GM03348 (cell line): ENCODE measurements at places on chromosomes 4 and X.

GRCh38 chrX:9055354-9055753 lies 21.4 kb upstream of the FAM9B start:
- DNase-seq: no peak

DNA sequence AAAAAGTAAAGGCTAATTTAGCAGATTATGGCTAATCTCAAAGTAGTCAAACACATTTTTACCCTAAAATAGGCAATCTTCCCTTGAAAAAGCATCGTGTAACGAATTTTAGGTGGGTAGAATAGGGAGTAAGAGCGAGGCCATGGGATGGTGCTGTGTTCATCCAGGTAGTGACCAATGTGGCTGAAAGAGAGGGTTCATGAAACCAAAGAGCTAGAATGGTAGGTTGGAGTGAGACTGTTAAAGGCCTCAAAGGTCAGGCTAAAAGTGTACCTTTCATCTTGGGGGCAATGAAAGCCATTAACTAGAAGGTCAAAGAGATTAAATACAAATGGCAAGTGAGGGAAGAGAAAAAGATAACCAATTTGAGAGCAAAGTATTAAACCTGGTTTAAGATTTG lies 23.6 kb downstream of the EIF4E start:
- DNase-seq: no peak

GRCh38 chrX:18887177-18887824 lies 96.6 kb downstream of the PHKA2 start:
- no peak for DNase-seq

DNA sequence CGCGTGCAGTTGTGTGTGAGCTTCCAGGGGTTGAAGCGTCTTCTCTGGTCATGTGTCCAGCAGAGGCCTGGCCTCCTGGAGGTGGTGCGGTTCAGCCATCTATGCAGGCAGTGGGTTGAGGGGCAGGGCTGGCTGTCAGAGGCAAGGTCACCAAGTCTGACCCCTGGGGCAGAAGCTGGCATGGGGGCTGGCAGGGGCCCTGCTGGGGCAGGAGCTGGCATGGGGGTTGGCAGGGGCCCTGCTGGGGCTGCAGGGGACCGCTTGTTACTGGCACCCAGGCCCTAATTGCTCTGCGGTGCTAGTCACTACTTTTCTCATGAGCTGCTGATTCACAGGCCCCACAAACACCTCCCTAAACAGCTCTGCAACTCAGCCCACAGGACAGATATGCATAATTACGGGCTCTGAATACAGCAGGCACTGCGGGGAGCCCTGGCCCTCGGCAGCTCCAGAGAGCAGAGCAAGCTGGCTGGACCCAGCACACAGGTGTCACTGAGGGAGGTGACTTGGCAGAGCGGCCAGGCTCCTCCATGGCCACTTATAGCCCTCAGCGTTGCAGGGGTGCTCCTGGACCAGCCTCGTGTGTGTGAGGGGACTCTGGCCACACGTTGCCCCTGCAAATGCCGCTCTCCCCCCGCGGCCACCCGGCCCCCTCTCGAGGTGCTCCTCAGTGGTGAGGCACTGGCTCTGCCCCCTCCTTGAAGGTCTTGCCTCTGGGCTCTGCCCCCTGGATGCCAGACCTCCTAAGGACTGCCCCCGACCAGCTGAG lies 32.7 kb downstream of the CPLX1 start:
- no peak for DNase-seq

DNA sequence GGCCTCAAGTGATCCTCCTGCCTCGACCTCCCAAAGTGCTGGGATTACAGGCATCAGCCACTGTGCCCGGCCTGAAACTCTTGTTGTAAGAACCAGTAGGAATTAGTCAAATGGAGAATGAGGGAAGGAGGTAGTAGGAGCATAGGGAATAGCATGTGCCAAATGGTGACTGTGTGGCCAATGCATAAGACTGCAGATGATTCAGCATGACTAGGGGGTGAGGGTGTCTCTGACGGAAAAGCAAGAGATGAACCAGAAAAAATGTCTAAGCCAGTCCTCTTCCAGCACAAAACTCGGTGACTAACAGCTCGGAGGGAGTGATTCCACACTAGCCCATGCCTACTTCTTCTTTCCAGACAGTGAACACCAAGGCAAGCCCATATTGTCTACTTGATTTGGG lies 58.2 kb upstream of the DUSP21 start:
- DNase-seq: peak; percentile 60

- DNase-seq: peak; percentile 24
Observed at GRCh38 chrX:112058255-112058654, 24.3 kb downstream of the TRPC5 start.

GRCh38 chrX:29071525-29072320 lies 484.5 kb downstream of the IL1RAPL1 start:
- DNase-seq: peak; percentile 25

- DNase-seq: no peak
Observed at GRCh38 chrX:19776753-19777152, 110.6 kb downstream of the SH3KBP1 start.

GRCh38 chr4:88077911-88078524 lies 70.6 kb downstream of the PKD2 start:
- DNase-seq: peak; percentile 21

DNA sequence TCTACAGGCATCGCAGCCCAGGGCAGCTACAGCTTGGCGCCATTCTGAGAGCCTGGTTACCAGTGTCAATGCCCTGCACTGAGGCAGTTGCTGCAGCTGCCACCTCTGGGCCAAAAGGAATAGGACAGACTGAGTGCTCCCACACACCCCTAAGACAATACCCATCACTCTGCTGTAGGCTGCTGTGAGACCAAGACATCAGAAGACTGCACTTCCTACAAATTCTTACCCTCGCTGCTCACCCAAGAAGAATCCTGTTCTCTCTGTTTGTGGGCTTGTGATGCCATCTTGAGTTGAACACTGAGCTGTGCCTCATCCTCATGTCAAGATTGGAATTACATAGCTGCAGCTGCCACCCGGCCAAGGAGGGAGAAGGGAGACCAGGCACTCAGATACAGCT lies 1847.0 kb upstream of the PCDH10 start:
- no peak for DNase-seq

DNA sequence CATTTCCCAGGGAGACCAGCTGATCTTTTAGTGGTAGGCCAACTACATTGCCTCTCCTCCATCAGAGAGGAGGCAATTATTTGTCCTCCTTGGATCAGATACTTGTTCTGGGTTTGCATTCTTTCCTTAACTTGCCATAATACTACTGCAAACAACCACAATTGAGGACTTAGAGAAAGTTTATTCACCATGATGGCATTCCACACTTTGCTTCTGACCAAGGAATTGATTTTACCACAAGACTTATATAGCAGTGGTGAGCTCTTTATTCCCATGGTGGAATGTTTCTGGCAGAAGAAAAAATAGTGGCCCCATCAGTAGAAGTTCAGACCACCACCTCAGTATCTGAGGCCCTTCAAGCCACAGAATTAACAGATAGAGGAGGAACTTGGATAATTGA lies 123.9 kb upstream of the PPP3CA start:
- no peak for DNase-seq

- DNase-seq: peak; percentile 19
Observed at GRCh38 chr4:46886711-46887110, 22.3 kb downstream of the COX7B2 start.

DNA sequence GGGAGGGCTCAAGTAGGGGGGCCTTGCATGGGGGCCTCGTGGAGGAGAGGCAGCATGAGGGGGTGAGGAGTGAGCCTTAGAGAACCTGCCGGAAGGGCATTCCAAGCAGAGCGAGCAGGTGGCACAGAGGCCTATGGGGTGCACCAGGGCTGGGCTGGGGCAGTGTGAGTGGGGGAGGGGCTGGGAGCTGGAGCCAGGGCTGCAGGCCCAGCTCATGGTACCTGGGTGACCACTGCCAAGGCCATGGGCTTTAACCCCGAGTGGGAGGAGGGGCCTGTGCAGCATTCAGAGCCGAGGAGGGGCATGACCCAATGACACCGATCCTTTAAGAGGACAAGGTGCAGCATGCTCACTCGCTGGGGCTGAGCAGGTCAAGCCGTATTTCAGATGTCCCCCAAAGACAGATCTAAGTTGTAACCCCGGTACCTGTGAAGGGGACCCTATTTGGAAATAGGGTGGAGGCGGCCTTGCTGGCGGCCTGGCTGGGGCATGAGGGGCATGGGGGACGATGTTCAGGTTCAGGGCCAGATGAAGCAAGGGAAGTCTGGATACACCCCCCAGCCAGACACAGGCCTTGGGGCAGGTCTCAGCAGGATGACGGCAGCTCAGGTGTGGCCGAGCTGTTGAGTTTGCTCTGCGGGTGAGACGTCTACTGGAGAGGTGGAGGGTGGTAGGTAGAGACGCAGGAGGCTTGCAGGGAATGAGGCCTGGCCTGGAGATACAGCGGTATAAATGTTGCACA lies 137.0 kb downstream of the CPZ start:
- DNase-seq: no peak

DNA sequence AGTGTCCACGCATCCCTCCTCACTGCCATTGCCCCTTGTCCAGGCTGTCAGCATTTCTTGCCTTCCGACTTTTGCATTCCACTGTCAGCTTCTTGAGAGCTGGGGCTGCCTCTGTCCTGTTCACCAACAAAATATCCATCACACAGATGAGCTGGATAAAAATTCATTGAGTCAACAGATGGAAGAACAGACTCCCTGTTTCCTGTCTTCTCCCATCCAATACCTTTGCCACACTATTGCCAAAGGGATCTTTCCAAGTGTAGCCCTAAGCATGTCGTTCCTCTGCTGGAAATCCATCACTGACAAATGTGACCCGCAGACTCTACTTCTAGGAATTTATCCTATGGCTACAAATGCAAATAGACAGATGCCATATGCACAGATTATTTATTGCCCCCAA lies 78.0 kb upstream of the PJA1 start:
- DNase-seq: no peak

- no peak for DNase-seq
Observed at GRCh38 chr4:81519427-81519773, 47.7 kb upstream of the RASGEF1B start.

GRCh38 chr4:67483868-67484602 lies 61.3 kb downstream of the CENPC start:
- no peak for DNase-seq

DNA sequence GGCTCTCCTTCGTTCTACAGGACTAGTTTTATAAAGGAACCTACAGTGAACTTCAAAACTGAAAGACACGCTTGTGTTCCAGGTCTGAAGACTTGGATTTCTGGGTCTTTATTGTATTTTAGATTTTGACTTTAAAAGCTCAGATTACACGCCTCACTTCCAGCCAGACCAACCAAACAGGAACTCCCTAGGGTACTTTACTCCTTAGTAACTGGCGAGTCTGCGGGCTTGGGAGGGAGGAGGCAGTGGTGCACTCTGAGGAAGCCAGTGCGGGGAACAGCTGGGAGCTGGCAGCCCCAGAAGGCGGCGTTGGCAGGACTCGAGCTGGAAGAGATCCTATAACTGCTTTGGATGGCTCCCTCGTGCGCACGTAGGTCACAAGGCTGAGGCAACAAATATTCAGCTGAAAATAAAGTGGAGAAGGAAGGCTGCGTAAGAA lies 391 bp upstream of the PHKA1 start:
- DNase-seq: peak; percentile 65

GRCh38 chrX:78024349-78025059 lies 55.1 kb upstream of the PGAM4 start:
- DNase-seq: peak; percentile 3

GRCh38 chr4:109182696-109183095 lies 119.8 kb downstream of the COL25A1 start:
- DNase-seq: no peak
